ENCODE measurements at places on chromosomes 1 and 21.

DNA sequence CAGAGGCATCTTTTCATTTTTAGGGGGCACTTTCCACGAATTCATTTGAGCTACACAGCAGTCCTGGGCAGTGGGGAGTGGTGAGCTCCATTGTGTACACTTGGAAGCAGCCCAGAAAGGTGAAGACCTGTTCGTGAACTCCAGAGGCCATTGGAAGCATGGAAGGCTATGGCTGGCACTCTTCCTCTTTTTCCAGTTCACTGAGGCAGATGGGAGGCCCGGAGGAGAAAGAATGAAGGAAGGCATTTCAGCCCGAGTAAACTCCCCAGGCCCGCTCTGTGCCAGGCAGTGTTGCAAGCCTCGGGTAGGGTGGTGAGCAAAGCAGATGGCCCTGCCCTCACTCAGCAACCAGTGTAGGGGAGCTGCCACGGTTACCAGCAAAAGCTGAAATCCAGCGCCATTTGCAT is 673 bp upstream of the DHCR24 start:
- peak; percentile 43 for DNase-seq

DNA sequence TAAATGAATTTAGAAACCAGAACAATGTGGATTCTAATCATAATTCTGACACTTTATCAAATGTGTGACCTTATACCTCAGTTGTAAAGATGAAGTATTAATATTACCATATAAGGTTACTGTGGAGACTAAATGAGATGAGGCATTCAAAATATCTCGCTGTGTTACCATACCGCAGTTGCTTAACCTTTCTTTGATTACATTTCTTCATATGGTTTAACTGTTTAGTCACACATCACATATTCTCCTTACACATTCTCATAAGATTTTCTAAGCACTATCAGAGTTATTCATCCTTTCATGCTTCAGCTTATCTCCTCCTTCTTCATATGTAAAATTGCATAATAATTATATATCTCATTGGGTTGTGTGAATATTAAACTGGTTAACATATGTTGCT is 88.9 kb downstream of the LRRC53 start:
- DNase-seq, result no peak

DNA sequence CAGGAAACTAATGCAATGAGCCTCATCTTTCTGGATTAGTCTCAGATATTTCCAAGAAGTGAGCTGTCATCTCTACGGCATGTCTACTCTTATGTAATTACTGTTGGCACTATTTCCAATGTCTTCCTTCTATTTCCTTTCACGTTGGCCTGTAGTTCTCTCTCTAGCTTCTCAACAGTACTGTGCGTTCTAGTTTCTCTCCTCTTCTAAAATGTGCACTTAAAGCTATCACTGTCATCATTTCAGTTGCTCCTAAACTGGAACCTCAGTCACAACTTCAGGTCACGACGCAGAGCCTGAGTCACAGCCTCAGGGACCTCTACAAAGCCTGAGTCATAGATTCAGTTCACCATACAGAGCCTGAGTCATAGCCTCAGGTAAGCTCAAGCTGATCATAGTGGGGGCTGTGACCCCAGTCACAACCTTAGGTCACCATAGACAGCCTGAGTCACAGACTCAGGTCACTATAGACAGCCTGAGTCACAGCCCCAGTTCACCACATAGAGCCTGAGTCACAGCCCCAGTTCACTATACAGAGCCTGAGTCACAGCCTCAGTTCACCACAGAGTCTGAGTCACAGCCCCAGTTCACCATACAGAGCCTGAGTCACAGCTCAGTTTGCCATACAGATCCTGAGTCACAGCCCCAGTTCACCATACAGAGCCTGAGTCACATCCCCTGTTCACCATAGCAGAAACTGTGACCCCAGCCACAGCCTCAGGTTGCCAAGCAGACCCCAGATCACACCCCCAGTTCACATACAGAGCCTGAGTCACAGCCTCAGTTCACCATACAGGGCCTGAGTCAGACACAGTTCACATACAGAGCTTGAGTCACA is 13.0 kb downstream of the WNT9A start:
- DNase-seq, result peak; percentile 62

- DNase-seq, result no peak
Observed at GRCh38 chr1:1678581-1679380, 13.8 kb downstream of the SLC35E2B start.

- no peak for DNase-seq
Observed at GRCh38 chr1:53166912-53167311, 24.5 kb upstream of the SLC1A7 start.

- DNase-seq, result no peak
Observed at GRCh38 chr1:165342587-165342986, 13.9 kb downstream of the LMX1A start.

DNA sequence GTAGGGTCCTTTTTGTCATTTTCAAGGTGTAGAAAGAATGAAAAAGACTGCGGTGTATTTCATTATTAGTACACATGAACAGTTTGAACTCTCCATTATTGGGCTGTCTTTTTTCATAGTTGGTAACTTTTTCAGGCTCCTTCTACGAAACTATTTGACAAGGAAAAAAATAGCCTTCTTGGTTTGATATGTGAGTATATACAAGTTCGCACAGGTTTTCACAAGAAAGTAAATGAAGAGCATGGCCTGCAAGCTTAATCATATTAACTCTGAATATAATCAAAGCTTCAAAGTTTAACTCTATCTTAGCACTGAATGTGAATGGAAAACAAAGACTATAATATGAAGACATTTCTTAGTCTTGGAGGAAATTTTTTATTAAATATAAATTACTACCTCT is 290.0 kb upstream of the ADGRL2 start:
- no peak for DNase-seq

DNA sequence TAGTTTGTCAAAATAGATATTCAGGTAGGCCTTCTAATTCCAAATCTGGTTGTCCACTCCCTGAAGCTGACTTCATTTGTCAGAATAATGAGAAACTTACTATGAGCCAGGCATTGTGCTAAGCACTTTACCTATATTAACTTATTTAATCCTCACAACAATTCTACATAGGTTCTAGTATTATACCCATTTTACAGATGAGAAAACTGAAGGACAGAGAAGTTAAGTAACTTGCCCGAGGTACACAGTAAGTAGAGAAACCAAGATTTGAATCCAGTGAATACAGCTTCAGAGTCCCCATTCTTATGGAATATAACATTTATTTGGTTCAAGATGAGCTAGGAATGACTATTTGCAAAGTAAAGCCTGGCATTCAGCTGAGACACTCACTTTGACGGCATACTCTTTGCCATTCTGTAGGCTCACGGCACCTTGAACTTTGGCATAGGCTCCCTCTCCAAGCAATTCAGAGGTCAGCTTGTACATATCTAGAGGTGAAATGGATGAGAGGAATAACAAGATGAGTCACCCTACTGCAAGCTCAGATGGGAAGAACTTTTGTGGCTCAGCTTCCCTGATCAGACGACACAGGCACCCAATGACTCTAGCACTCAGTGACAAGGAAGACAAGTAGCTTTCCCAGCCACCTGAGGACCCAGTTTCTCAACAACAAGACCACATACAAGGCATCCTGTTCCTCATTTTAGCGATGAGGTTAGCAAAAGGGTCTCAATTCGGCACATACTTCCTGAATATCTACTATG is 23.7 kb downstream of the MKNK1 start:
- DNase-seq, result no peak

Measured in NCI-H226 (cell line).